MM.1S (cell line): ENCODE measurements at places on chromosomes 4 and X.

DNA sequence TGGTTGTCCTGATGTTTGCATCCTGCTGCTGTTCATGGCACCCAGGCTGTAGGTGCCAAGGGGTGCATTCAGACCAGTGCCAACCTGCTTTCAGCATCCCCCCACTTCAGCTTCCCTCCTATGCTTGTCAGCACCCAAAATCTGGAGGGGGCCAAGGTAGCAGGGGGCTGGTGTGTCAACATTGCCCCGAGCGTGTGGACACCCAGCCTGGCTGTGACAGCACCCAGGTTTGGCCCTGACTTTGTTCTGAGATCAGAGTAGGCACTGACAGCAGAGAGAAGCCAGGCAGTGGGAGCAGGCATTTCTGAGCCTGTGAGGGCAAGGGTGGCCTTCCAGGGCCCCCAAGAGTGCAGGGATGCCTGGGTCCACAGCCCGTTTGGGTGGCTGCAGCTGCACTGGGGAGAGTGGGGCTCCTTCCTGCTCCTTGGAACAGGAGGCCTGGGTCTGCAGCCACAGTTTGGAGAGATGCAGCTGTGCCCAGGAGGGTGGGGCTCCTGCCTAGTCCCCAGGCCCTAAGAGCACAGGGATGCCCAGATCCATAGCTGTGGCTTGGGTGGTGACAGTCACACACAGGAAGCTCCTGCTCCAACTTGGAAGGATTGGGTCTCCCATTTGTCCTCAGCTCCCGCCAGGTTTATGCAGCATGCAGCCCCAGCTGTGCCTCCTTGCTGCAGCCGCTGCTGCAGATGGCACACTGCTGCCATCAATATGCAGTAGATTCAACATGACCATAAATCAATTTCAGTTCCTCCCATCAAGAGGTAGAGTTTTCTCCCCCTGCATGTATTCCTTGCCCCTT, 12.3 kb upstream of the PPM1K start:
- DNase-seq: no peak

DNA sequence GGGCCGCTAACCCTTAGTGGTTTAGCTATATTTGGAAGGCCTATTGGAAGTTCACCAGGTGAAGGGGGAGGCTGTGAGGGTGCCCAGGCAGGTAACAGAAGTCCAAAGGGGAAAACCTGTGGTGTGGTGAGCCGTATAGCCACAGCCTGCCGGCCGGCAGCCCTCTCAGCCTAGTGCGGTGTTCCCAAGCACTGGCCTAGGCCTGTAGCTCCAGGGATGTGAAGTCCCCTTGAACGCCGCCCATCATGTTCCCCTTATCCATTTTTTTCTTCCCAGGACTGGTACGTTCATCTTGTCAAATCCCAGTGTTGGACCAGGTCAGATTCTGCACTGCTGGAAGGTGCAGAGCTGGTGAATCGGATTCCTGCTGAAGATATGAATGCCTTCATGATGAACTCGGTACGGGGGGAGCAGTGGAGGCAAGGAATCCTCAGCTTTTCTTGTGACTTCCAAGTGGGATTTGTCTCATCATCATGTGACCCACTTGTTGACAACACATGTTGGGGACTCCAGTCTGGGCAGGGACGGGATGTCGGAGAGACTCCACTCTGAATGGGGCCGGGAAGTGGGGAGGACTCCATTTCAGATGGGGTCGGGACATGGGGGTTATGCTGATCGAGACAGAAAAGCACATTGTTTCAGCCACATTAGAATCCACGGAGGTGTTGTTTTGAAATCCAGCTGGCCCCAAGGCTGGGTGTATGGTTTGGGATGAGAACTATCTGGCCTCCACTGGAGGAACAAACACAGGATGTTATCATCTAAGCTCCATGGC, 39.2 kb upstream of the MSANTD1 start:
- no peak for DNase-seq

DNA sequence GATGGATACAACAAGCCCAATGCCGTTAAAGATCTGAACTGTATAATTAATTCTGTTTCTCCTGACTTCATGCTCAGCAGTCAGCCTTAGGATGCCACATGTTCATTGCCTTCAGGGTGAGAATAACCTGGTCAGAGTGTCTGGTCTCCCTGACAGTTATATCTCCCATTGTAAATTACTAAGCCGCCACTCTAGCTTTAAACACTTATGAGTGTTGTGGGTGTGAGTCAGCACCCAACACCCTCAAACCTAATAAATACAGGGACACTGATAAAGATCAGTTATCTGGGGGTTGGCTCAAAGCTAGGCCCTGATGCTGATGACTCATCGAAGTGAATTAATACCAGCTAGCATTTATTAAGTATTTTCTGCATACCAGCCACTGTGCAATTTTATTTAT, 64.9 kb upstream of the DYNLT3 start:
- no peak for DNase-seq

- DNase-seq: no peak
Measured at GRCh38 chr4:39975488-39976089, 2.1 kb downstream of the PDS5A start.

DNA sequence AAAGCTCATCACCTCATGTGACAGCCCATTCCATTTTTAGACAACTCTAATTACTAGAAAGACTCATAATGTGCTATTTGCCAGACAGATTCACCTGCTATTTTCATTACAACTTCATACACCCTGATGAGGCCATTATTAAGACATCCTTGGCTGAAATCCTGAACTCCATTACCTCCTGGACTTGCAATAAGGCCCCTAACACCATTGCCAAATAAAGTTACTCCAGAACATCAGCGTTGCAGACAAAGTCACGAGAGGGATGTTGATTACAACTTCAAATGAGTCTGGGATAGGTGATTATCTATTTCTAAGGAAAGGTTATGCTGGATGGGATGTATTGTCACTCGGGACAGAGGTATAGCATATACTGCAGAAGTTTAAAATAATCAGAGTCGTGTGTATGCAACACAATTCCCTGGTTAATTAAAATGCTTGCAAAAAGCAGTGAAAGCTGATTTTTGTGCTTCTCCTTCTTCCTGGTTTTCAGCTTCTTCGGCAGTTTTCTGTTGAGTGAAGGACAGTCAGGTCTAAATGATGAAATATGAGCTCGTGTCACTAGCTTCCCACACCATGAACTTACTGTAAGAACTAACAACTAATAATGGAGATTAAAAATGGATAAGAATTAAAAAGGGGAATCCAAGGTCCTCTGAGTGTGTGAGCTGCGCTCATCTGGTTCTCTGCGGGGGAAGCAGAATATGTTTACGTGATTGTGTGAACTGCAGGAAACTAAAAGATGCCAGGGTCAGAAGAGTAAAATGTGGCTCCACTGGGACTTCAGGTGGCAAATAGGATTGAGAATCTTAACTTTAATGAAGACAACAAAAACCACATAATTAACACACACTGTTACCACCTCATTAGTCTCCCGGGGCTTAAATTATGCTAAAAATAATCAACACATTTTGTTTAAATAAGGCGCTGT, 17.6 kb upstream of the SOD3 start:
- no peak for DNase-seq

- DNase-seq: no peak
Measured at GRCh38 chr4:127844601-127845116, 36.0 kb upstream of the PLK4 start.

GRCh38 chr4:169024762-169025161, 14.7 kb upstream of the CBR4 start:
- peak; percentile 46 for DNase-seq

GRCh38 chr4:160316036-160316435, 1213.2 kb downstream of the RAPGEF2 start:
- no peak for DNase-seq

- DNase-seq: no peak
Measured at GRCh38 chrX:124030520-124030919, 69.0 kb downstream of the STAG2 start.

DNA sequence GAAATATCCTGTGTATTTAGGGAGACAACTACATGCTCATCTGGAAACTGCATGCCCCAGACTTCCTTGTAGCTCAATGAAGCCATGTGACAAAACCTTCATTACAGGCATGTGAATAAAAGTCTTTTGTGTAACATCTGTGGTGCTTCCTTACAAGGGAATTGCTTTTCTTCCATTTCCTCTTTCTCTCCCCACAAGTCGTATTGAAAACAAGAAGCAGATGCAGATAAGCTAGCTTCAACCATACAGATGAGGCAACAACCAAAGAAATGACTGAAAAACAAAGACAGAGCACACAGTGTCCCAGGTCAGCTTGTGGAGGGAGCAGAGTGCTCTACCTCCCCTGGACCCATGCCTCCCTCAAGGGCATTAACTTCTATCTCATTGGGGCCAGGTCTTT, 115.8 kb upstream of the INPP4B start:
- no peak for DNase-seq

DNA sequence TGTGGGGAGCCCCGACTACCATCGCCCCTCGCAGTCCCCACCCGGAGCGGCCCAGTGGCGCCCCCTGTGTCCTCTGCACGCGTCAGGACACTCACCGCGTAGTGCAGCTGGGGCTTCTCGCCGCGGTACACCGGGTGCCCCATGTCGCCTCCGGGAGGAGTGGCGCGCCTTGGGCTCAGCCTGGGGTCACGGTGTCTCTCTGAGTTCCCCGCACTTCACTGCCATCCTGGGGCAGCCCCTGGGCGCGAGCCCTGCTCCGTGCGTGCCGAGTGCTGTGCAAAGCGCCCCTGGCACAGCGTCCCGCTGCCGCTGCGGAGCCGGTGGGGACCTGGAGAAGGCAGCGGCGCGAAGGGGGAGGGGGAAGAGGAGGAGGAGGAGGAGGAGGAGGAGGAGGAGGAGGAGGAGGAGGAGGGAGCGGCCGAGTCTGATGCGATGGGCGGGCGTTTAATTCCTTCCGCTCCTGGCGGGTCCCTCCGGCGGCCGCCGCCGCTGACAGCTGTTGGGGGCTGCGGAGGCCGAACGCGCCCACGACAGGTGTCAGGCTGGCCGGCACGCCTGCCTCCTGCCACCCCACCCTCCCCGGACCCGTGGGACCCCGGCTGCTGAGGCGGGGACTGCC, 134.3 kb downstream of the AMELX start:
- DNase-seq: peak; percentile 77

GRCh38 chr4:76620723-76621468, 185.9 kb downstream of the SHROOM3 start:
- peak; percentile 49 for DNase-seq

DNA sequence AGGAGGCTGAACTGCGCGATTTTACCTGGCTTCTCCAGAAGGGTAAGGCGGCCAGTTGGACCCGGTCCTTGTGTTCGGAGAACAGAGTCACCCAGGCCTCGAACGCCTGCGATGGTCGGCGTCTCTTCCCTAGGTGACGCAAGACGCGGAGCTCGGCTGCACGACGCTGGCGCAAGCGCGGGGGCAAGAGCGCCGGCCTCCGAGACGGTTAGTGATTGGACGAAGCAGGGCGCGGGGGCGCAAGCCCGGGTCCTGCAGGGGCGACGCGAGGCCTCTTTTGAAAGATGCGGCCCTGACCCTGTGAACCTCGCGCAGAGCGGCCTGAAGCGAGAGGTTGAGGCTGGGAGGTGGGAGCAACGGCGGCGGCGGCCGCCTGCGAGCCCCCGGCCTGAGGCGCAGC, 428 bp downstream of the ADAD1 start:
- DNase-seq: no peak

- no peak for DNase-seq
Measured at GRCh38 chr4:93319041-93319440, 509.5 kb upstream of the ATOH1 start.

GRCh38 chrX:47771473-47771872, 65.2 kb upstream of the ZNF81 start:
- DNase-seq: no peak

DNA sequence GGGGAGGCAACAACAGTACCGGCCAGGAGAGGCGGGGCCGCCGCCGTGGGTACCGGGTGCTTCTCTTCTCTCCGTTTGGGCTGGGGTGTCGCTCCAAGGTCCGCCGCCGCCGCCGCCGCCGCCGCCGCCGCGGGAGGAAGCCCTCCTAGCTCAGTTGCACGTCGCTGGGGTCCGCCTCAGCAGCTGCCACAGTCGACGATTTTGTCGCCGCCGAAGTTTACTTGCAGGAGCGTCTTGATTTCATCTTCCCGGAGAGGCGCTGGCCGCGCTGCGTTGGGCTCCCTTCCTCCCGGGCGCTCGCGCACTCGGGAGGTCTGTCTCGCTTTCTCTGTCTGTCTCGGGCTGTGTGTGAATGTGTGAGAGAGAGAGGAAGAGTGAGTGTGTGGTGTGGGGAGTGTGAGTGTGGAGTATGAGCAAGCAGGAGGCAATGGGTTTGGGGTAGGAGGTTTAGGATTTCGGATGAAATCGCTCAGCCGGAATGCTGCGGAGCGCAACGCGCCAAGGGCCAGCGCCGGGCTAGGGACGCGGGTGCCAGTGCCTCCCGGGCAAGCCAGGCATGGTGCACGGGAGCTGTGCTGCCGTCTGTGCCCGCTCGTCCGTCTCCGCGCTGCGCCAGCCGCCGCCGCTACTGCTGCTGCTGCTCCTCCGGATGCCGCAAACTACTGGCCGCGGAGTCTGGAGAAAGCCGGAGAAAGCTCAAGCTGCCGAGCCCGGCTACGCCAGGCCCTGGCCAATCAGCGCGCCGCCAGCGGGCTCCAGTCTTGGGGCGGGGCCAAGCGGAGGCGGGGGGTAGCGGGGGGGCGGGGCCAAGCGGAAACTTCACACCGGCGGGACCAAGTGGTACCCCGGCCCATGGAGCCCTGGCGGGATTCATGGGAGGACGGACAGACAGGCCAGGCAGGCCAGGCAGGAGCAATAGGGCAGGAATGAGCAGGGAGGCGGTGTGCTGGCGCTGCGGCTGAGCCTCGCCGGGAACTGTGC, at the start of gene PCDH19:
Gene PCDH19, minus strand, starts transcription at position 664 of the 981 bp plus-strand sequence. CDS start 1,676 bp downstream, outside the sequence.
- peak; percentile 74 for DNase-seq
